ENCODE measurements at places on chromosomes 6 and 20.

- peak; percentile 23 for DNase-seq
Measured at GRCh38 chr6:34546551-34547321, 9.4 kb downstream of the SPDEF start.

- DNase-seq = no peak
Measured at GRCh38 chr6:74284284-74284683, 588.3 kb downstream of the CD109 start.

GRCh38 chr6:56764081-56764566 is 121.4 kb upstream of the DST start:
- DNase-seq = peak; percentile 54

GRCh38 chr6:90219209-90219985 is 77.2 kb downstream of the BACH2 start:
- DNase-seq = peak; percentile 78

- peak; percentile 38 for DNase-seq
Measured at GRCh38 chr6:106643061-106643460, 13.7 kb downstream of the QRSL1 start.

GRCh38 chr20:52054123-52054522 is 137.5 kb downstream of the ZFP64 start:
- DNase-seq = no peak

DNA sequence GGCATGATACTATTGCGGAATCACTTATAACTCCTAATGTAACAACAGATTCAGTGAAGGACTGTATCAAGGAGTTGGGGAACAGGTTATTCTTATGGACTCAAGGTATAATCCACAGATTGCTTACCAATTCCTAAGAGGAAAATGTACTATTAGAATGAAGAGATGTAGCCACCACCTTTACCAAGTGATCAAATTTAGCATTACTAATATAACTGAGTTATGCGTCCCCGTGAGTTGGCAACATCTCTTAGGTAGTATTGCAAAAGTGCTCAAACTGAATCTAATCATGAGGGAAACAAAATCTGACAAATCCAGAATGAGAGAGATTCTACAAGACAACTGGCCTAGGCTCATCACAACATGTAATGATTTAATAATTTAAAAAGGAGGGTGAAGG is 777 bp upstream of the SNRNP48 start:
- DNase-seq = peak; percentile 66

DNA sequence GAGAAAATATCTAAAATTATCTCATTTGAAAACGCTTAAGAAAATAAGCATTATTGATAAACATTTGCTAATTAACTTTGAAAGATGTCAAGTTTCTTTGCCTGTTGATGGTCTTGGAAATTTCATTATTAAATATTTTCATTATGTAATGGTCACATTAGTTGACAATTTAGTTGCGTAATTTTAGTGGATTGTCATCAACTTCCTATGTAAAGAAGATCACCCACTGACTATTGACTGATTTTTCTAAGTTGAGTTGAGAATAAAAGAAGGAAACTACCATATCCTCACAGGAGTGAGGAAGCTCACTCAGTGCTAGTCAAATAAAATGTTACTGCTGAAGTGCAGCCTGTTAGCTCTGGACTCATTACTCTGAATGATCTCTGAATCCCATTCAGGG is 79.9 kb upstream of the LY86 start:
- DNase-seq = no peak

DNA sequence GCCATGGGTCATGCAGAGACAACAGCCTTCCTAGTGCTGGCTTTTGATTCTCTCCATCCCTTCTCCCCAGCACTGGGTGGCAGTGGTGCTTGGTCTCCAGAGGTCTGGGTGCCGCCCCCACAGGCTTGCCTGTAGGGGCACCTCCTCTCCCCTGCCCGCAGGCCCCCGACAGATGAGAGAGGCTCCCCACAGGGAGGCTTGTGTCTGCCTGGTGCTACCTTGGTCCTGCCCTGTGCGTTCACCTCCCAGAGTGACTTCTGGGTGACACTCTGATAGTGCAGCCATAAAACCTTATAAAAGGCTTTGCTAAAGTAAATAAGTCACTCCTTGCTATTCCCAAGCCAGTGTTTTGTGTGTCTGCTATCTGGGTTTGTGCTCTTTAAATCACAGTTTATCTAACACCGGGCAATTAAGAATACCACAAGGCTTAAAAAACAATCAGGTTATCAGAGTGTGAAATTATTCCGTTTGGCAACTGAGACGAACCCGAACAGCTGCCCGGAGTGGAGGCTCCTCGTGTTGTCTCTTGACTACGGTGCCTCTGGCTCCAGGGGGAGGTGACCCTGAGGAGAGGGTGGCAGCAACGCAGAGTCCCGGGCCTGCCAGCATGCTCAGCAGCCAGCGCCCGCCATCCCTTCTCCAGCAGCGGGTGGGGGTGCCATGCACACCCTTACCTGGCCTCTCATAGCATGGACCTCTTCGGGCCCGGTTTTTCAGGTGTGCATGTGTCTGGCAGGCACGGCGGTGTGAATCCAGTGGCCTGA is 5.4 kb upstream of the C20orf204 start:
- no peak for DNase-seq

DNA sequence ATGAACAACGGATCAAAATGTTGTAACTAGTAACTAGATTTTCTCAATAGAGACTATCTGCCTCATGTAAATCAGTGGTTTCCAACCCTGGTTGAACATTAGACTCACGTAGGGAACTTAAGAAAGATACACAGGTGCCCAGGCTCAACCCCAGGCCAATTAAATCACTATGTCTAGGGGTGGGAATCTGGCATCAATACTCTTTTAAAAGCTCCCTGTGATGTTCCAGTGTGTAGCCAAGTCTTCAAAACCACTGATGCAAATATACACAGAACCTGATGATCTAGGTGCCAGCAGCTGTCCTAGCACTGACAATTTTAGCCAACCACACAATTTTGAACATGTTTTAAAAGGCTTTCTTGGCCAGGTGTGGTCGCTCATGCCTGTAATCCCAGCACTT is 128.7 kb downstream of the TBC1D32 start:
- no peak for DNase-seq

DNA sequence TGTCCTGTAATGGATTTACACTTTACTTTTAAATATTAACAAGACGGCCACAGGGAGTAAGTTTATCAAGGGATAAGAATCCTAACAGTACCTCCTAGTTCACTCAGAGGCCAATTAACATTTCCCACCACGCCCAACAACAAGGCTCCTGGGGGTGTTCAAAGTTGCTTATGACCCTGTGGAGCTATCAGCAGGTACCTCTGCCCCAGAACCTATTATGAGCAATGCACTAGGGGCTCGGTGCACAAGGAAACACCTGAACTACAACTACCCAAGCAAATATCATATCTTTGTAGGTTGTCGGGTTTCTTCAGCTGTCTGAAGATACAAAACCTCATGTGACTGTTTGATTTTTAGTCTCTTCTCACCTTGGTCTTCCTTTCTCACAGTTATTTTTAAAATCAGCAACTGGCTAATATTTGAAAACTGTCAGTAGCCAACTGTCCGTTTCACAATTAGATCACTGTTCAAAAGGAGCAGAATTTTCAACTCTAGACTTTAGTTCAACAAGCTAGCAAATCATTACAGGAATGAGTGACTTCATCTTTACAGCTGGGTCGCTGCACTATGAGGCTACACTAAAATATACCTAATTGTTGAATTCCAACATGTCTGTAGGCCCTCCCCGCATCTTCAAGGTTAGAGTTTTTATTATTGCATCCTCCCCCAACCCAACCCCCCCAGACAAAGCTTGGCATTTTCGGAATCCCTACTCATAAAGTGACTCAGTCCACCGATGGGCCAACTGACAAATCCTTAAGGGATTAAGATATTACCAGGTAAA is 38.1 kb downstream of the B4GALT5 start:
- peak; percentile 57 for DNase-seq

- peak; percentile 75 for DNase-seq
Measured at GRCh38 chr6:32885698-32886286, 31.8 kb downstream of the PSMB9 start.

DNA sequence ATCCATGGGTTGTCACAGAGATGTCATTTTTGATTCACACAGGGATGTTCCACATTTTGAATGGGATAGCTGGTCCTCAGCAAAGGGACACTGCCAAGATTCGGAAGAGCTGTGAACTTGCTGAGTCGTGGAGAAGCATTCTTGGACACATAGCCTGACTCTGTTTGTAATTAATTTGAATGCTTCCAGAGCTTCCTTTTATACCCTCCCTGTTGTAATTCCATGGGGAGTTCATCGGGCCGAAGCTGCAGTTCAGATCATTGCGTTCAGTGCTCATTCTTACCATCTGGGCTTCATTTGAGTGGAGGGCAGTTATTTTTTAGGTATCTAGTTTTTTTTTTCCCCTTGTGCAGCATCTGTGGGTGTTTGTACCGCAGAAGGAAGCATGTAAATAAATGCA is 126.5 kb downstream of the SLC24A3 start:
- DNase-seq = no peak

DNA sequence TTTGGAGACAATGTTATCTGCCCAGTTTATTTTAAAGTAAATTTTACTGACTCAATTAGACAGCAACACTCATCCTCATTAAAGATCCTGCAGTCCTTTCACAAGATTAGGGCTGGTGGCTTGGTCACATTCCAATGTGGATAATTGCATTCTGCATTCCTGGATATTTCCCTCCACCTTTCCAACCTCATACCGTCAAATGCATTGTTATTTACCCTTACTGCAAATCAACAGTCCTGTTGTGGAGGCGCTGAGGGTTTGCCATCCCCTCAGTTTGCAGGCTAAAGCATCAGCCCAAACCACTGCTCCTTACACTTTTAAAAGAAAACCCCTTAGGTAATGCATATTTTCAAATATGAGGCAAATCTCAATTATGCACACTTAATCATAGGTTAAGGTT is 5.4 kb downstream of the CITED2 start:
- no peak for DNase-seq

DNA sequence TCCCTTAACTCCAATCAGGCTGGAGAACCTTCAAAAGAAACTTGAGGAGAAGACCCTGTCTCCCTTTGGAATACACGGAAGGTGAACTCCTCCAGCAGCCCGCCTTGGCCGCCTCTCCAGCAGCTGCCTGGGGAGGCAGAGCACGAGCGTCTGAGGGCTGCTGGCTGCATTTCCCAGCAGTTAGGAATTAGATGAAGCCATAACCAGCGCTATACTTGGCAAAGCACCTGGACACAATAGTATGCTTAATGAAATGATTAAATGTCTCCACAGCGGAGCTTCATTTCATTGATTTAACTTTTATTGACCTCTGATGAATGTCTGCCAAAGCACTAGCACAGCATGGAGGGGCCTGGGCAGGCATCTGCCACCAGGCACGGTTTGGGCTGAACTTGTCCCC is 73.5 kb downstream of the TMEM242 start:
- no peak for DNase-seq

GRCh38 chr6:135358985-135359384 is 138.6 kb downstream of the AHI1 start:
- peak; percentile 64 for DNase-seq

Measured in GM23248 (cell line).